Stimulated activated CD4-positive, alpha-beta T cell treated with anti-CD3 and anti-CD28 coated beads, TNF-alpha, amount 100 ng/mL, for 4 hours (primary cell): ENCODE measurements at places on chromosomes 7 and 10.

DNA sequence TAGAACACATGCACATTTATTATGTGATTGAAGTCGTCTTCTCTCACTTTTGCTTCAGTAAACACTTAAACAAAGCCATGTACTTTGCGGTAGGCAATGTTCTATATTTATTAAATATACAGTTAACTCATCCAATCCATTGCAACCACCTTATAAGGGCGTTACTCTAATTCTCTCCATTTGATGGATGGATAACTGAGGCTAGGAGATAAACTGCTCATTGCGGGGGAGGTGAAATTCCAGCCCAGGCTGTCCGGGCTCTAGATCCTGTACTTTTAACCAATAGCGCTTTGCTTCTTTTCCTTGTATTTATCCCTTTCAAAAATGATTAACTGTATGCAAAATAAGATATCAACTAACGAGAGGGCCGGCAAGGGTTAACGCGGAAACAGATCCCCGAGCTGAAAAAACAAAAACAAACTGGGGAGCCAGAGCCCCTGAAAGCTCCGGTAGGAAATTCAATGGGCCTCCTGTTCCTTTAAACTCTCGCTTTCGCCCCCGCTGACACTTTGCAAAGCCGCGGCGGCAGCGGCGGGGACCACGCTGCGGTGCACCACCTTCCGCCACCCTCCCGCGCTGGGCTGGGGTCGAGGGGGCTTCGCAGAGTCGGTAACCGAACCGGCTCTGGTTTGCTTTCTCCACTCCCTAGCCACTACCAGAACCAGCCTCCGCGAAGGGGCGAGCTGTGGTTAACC, 1.0 kb upstream of the PLXDC2 start:
- DNase-seq: no peak

- no peak for DNase-seq
Observed at GRCh38 chr10:127698886-127699285, 38.1 kb upstream of the FOXI2 start.

- DNase-seq: no peak
Observed at GRCh38 chr10:7889947-7890542, 71.7 kb downstream of the TAF3 start.

- no peak for DNase-seq
Observed at GRCh38 chr10:106956216-106956915, 208.1 kb downstream of the SORCS1 start.

DNA sequence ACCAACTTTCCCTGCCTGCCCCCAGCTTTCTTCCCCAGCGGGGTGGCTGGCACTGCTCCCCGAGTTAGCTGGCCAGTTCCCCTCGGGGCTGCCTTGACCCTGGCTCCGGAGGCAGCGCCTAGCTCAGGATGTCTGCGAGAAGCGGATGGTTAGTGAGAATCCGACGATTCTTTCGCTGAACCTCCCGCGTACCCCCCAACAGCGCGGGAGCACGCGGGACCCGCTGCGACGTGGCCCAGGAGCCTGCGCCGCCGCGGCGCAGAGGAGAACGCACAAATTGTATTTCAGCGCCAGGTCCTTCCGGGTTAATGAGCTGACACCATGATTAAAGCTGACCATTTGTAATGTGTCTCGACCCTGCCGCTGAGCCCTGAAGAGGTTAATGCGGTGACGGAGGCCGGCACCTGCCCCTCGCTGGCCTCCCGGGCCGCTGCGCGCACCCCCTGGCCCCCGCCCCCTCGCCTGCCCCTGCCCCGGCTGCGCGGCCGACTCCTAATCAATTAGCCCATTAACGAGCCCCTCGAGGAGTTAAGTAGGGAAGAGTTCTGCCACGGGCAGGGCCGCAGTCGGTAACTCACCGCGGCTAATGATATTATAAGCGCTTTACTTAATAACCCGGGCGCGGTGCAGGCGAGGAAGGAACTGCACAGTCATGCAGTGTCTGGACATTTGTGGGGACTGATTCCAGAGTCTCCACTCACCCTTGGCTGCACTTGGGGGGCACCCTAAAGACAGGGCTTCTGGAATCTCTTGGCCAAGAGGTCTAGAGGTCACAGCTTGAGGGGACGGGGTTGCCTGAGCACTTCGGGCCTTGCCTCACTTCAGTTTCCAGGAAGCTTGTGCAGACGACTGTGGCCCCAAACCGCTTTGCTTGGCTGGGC, 1.7 kb upstream of the HMX2 start:
- no peak for DNase-seq

GRCh38 chr10:114131094-114131493, 42.9 kb downstream of the CCDC186 start:
- no peak for DNase-seq

DNA sequence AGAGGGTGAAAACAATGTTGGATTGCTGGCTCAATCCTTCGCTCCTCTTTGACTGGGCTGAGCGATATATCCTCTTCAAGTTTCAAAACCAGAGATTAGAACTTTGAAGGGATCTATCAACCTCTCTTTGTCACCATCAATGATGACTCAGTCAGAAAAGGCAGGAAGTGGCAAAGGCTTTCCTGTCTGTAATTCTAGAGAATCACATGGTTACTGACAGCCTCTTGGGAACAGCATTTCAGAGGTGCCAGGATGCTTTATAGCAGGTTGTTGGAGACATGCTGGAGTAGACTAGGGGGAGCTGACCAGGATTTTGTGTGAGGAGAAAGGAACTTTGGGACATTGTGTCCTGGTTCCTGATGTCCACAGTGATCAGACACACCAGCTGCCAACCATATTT, 81.3 kb downstream of the PRKCQ start:
- peak; percentile 41 for DNase-seq

- no peak for DNase-seq
Observed at GRCh38 chr10:122307669-122308416, 36.7 kb downstream of the BTBD16 start.

DNA sequence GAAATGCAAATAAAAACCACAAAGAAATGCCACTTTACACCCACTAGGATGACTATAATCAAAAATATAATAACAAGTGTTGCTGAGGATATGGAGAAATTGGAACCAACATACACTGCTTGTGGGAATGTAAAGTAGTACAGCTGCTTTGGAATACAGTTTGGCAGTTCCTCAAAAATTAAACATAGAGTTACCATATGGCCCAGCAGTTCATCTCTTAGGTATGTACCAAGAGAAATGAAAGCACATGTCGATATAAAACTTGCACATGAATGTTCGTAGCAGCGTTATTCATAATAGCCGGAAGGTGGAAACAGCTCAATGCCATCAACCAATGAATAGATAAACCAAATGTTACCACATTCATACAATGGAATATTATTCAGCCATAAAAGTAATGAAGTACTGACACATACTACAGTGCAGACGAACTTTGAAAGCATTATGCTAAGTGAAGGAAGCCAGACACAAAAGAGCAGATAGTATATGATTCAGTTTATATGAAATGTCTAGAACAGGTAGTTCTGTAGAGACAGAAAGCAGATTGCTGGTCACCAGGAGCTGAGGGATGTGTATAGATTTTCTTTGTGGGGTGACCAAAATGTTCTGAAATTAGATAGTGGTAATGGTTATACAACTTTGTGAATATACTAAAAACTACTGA, 12.4 kb downstream of the BCAP29 start:
- no peak for DNase-seq

- DNase-seq: no peak
Observed at GRCh38 chr7:129615018-129615417, 3.5 kb downstream of the NRF1 start.

DNA sequence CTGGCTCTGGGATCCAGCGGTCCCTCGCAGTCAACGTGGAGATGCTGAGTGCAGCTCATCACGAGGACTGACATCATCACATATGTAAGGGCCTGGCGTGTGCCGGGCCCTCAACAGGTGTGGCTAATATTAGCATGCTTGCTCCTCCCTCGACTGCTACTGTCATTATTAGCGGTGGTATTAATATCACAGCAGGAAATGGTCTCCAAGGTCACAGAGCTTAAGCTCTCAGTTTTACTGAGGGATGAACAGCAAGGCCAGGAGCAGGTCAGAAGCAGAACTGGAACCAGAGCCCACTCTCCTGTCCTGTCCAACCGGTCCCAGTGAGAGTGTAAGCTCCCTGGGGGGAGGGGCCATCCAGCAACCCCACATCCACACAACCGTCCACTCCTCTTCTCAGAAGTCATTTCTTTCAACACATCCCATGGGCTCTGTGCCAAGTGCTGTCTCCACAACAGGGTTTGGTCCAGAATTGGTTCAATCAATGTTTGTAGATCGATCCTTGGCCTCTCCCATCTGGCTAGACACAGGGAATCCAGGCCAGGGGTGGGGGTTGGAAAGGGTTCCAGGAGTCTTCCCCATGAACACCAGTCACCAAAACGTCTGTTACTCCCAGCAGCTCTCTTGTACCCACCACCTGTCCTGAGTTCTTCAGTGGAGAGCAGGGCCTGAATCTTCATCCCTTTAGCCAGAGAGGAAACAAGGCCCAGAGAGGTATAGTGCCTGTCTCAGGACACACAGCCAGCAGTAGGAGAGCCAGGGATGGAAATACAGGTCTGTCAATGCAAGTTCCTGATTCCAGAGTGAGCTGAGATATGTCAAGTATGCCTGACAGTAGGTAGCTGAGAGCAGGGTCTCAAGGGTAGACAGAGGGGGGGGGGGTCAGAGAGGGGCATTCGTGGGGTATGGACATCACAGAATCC, 45.3 kb upstream of the ZMIZ1 start:
- no peak for DNase-seq

DNA sequence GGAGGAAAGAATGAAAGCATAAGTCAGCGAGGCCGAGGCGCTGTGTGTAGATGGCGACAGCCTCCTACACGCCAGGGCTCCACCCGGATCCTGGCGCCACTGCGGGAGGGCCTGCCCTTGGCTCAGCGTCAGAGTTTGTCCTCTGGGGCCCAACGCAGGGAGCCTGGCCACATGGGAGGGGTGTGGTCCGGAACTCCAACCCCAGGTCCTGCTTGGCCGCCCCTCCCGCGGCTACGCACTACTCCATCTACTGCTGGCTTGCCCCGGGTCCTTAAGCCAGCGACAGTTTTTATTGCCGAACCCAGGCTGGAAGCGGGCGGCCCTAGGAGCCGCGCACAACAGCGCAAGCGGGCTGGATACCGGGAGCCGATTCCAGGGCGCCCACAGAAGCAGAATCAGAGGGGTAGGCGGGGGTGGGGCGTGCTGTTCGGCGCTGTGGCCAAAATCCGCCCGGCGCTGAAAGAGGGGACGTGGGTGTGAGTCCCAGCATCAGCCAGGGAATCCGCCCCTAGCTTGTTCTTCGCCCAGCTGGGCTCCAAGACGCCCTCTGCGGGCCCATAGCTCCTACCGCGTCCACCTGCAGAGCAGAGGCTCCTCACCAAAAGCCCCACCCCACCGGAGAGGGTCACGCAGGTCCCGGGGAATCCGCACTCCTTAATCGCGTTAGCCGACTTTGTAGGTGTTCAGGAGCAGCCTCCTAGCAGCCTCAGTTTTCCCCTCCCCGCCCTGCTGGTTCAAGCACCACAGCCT, 4.5 kb downstream of the KAZALD1 start:
- no peak for DNase-seq

DNA sequence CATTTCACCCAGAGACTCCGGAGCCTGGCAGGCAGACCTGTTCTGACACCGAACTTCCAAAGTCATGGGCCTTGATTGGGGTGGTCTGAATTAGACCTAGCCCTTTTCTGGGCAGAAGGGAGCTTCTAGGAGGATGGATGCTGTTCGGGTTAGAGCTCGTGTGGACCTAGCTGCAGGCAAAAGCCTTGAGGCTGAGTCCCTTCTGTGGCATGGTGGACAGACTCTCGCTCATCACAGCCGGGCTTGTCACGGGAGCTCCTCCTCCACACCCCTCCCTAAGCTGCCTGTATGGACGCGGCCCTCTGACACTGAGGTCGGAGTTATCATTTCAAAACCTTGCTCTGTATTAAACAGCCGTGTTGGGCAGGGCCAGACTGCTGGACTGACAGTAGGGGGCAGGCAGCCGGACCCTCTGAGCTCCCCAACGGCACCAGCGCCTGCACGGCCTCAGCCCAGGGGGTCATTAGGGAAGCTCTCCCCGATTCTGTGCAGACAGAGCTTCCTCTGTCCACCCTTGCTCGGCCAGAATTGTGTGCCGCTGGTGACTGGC, 2.2 kb downstream of the IRF5 start:
- DNase-seq: no peak

DNA sequence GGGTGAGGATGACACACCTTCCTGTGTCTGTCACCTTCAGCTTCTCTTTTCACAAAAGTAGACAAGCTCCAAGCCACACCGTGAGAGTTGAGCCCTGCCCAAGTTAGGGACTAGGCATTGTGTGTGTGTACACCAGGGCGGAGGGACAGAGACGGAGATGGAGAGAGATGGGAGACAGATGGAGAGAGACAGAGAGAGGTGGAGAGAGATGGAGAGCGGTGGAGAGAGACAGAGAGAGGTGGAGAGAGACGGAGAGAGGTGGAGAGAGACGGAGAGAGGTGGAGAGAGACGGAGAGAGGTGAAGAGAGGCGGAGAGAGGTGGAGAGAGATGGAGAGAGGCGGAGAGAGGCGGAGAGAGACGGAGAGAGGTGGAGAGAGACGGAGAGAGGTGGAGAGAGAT, 207.0 kb downstream of the DNAJB6 start:
- no peak for DNase-seq

DNA sequence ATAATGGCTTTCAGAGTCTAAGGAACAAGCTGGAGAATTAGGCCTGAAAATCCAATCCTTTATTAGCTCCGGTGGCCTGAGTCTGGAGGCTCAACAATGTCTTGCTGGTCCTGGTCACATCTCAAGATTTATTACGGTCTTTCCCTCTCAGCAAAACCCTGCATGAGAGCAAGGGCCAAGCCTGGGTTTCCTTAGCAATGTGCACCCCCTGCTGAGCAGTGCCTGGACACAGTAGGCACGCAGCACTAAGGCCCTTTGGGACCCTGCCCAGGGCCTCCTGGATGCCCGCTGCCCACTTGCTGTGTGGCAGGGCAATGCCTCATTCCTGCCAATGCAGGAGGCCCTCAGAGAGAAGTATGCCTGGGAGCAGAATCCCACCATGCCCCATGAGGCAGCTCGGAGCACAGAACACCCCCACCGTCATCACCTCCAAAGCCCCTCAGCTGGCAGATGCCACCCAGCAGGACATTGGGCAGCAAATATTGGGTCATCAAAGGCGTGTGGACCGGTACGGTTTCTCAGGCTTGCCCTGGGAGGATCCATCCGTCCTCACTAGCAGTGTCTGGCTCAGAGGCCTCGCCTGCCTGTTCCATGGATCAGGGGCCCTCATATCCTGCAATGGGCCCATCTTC, 156.4 kb downstream of the OAT start:
- DNase-seq: no peak

DNA sequence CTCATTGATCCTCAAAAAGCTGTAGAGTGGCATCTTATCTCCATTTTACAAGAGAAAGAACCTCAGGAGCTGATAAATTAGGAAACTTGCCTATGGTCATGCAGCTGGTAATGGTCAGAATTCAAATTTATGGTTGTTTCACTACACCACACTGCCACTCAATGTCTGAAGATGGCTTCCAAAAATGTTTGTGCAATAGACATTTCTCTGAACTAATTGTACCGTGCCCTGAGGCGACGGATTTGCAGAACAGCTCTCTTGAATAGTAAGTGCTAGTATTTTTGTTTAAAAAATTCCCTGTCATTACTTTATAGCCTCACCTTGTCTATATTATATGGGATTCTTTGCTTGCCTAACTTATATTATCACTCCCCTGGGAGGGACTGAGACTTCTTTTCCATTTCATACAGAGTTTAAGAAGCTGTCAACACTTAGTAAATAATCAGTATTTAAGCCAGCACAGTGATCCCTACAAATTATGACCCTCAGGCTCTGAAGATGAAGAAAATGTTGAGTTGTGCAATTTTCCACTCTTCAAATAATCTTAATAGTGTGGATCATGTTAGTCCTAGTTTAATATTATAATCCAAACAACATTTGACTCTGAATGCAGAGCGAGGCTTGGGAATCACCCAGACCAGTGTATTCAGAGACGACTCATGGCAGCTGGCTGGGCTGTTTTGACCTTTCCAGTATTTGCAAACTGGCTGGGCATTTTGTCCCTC, 346.6 kb downstream of the PTEN start:
- DNase-seq: no peak

- DNase-seq: no peak
Observed at GRCh38 chr10:62043421-62044021, 142.0 kb downstream of the ARID5B start.
